ENCODE measurements at places on chromosomes 12 and 14.

GRCh38 chr12:67885375-67886169, 103.7 kb upstream of the IFNG-AS1 start:
- no peak for DNase-seq

DNA sequence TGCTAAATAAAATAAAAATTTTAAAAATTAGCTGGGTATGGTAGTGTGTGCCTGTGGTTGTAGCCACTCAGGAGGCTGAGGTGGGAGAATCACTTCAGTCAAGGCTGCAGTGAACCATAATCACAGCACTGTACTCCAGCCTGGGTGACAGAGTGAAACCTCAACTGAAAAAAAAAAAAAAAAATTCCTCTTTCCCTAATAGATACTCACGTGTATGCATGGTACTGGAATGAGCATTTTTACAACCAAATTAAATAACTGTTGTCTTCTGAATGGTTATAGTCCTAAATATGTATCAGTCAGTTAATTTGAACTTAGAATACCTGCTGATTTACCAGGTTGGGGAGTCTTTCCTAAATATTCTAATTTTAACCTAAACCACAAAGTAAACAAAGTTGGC, 98.3 kb upstream of the ATF1 start:
- DNase-seq = no peak

GRCh38 chr12:8676651-8677050, 14.0 kb upstream of the MFAP5 start:
- DNase-seq = no peak

DNA sequence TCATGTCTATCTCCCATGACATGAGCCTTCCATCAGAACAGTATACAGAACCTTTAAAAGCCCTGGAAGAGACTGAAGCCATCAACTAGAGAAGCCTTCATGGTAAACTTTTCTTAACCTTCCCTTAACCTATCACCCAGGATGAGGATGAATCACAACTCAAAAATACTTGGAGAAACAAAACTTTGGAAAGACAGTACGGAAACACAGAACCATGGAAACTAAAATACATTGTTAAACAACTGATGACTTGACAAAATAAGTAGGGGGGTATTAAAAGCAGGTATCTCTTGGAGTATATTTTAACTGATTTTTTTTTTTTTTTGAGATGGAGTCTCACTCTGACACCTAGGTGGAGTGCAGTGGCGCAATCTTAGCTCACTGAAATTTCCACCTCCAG, 8.7 kb downstream of the TM7SF3 start:
- DNase-seq = no peak

DNA sequence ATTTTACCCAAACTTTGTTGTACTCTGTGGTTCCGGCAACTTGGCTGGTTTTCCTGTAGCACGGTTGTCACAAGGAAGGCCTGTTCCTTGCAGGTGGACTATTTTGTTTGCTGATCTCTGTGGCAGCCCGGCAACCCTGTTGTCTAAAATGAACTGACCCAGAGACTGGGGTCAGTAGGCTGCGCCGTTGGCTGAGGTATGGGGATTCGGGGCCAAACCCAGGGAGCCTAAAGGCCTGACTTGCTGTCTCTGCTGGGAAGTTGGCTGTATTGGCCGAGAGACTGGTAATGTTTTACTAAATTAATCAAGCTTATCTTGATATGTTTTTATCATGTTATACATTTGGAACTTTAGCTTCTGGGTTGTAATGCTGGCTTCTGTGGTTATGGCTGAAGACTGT, 13.8 kb downstream of the SMIM41 start:
- no peak for DNase-seq

- DNase-seq = no peak
Measured at GRCh38 chr12:64299628-64300027, 77.5 kb upstream of the KICS2 start.

DNA sequence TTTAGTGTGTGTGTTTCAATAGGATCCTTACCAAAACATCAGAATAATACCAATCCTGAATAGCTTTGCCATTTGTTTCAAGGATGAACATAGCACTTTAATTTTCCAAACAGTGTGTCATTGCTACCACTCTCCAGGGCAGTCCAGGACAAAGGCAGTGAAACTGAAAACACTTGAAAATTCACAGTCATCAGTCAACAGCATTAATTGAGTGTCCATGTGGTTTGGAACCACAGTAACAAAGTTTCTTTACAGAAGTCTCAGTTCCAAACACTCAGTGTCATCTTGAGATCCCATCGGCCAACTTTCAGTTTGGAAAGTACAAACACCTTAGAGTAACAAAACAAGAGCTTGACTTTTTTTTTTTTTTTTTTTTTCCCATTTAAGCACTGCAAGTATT, 228.4 kb upstream of the SOX5 start:
- no peak for DNase-seq

GRCh38 chr14:30243207-30243606, 315.6 kb upstream of the PRKD1 start:
- DNase-seq = no peak

- DNase-seq = no peak
Measured at GRCh38 chr14:48805315-48805714, 780.9 kb downstream of the RPS29 start.

- no peak for DNase-seq
Measured at GRCh38 chr12:49342914-49343731, 3.6 kb upstream of the DNAJC22 start.

DNA sequence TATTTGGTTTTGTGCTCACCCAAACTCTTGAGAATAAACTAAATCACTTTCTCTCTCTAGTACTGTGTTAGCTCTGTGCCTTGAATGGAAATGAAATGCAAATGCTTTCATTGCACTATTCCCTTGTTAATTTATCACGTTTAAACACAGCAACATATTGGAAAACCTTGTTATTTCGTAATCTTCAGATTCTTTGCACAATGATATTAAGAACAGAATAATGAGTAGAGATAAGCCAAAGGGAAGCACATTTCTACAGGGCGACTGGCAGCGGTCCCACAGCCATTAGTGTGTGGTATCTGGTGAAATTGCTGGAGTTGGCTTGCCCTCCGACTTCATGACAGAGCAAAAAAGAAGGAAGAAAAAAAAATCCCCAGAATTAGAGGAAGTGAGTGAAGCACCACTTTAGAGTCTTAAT, 166.1 kb upstream of the E2F7 start:
- DNase-seq = no peak

DNA sequence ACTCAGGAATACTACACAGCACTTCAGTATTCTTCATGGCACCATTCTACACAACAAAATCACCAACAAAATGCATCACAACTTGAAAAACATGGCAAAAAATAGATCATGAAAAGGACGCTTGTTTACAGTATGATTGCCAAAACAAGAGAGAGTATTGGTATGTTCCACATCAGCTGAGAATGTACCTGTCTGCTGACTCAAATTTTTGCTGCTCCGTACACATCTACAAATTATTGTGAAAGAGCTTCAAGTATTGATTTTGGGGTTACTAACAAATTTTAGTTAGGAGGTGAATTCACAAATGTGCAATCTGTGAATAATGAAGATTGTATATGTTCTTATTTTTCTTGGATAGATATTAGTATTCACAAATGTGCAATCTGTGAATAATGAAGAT, 105.4 kb downstream of the GPHN start:
- DNase-seq = no peak

DNA sequence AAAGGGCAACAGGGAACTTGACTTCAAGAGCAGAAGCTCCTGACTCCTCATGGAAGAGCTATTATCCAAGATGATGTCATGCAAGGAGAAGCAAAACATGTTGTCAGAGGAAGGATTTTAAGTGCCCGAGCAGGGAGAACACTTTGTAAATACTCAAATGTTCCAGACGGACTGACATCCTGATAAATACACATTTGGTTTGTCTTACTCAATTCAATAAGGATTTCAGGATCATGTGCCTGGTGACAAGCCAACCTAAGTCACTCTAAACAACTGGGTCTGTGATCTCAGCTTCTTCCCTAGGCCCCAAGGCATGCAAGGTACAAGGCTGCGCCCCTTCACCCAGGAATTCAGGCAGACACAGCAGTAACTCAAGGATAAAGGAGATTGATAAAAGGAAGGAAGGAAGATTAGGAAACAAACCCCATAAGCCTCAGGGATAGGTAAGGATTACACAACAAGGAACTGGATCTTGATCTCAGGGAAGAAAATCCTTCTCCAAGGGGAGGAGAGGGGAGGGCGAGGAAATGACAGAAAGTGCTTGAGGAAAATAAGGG, 26.8 kb upstream of the CEBPE start:
- DNase-seq = no peak

- no peak for DNase-seq
Measured at GRCh38 chr12:57459750-57460467, at the start of gene GLI1. TSS of gene GLI1 (plus strand) at chr12:57459785. CDS start at chr12:57463692, 3,907 bp downstream.

- DNase-seq = no peak
Measured at GRCh38 chr12:24560831-24561271, 388.1 kb downstream of the BCAT1 start.

- DNase-seq = no peak
Measured at GRCh38 chr12:96225044-96225855, 31.1 kb downstream of the ELK3 start.

GRCh38 chr14:52021957-52022600, 32.7 kb downstream of the RTRAF start:
- DNase-seq = no peak

DNA sequence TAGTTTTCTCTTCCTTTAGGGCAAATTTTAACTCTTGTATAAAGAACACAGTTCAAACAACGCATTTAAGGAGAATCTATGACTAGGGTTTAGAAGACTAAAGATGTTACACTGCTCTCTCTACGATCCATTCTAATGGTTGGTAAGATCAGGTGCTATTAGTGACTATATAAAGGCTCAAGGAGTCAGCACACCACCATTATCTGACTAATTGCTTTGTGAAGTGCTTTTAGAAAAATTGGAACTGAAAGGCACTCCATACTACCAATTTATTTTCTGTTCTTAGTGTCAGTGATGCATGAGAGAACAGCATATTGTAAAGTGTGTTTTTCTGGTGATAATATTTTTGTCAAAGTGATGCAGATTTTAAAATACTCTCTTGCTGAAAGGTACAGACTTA, 136.8 kb downstream of the SYT1 start:
- no peak for DNase-seq

GRCh38 chr12:46533723-46534122, 161.2 kb upstream of the SLC38A2 start:
- no peak for DNase-seq

DNA sequence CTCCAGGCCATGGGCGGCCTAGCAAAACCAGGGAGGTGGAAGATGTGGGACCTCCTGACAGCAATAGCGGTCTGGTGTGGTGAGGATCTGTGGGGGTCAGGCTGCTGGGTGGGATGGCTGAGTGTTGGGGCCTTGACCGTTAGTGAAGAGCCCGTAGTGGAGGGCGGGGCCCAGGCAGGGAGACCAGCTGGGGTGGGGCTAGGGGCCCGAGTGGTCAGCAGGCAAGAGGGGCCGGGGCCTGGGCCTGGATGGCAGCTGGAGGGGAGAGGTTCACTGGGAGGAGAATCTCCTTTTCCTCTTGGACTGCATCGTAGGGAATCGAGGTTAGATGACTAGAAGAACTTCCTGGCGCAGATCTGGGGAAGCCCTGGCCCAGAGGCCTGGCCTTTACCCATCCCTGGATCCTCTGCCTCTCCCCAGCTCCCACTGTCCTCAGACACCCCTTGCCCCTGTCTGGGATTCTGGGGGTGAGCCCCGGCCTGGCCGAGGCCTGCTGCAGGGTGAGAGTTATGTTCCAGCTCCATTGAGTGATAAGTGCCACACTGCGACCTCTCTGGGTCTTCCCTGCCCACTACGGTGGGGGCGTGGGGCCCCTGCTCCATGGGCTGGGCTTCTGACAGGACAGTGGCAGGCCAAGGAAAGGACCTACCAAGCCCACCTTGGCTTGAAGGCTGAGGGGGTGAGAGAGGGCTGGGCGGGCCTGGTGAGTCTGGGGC, 47.1 kb downstream of the KRT80 start:
- no peak for DNase-seq

GRCh38 chr12:77968021-77968420, 137.3 kb downstream of the NAV3 start:
- no peak for DNase-seq

- DNase-seq = no peak
Measured at GRCh38 chr14:39433452-39433813, 1.2 kb upstream of the FBXO33 start.

- DNase-seq = peak; percentile 55
Measured at GRCh38 chr14:23559010-23559925, 3.2 kb downstream of the THTPA start.

DNA sequence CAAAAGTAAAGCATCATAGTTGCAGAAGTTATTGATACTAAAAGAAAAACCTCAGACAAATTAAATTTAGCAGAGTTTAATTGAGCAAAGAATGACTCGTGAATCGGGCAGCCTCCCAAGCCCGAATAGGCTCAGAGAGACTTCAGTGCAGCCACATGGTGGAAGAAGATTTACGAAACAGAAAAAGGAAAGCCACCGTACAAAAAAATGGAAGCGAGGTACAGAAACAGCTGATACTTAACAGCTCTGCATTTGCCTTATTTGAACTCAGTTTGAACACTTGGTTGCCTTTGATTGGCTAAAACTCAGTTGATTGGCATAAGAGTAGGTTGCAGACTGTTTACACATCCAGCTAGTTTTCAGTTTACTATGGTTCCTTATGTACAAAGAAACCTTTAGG, 12.9 kb downstream of the TTC9 start:
- no peak for DNase-seq

GRCh38 chr14:89239023-89239422, 178.0 kb downstream of the FOXN3 start:
- DNase-seq = no peak

DNA sequence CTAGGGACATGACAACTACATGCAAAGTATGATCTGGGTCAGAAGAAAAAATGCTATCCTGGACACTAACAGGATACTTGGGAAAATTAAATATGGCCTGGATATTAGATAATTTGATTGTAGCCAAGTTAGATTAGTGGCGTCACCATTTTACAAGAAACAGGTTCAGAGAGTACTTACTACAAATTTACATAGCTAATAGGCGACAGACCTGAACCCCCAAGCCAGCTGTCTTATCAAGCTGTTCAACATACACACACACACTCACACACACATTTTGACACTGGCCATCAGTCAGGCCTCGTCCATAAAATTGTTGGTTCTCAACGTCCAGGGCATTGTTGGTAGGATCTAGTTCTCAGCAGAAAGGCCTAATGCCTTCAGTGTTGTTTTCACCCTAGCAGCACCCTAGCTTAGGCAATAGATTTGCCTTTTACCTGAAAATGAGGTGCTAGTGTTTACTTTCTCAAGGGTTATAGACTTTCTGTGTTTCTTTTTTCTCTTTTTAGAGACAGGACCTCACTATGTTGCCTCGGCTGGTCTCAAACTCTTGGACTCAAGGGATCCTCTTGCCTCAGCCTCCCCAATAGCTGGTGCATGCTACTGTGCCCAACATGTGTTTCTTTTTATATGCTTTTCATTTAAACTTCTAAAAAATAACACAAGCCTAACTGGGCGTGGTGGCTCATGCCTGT, 3.3 kb upstream of the C14orf93 start:
- DNase-seq = no peak
